Placental epithelial cell (primary cell): ENCODE measurements at places on chromosomes 2 and 18. TPM values are rescaled to one million over a fixed set of nuclear protein-coding genes. Genes with fewer than 3 reads are reported as not detected.

BMP10 gene
- not detected in 2 replicates for total RNA-seq

RNF144A gene
- total RNA-seq: 6.4 and 13.0 TPM in 2 replicates

UPP2 gene
- total RNA-seq: not detected in 2 replicates

SKA1 gene
- 2.7 and 4.8 TPM in 2 replicates for total RNA-seq

FAHD2A gene
- 22.8 and 26.4 TPM in 2 replicates for total RNA-seq

MOCOS gene
- 0.39 and 0.76 TPM in 2 replicates for total RNA-seq

EVA1A gene
- 55.0 and 88.3 TPM in 2 replicates for total RNA-seq

HOXD4 gene
- not detected in 2 replicates for total RNA-seq

ALK gene
- total RNA-seq: under 0.01 TPM in 2 replicates

SMC6 gene
- 11.8 and 15.3 TPM in 2 replicates for total RNA-seq

PSMA8 gene
- total RNA-seq: 1.4 TPM in 1 of 2 replicates, not detected in the other

CPO gene
- total RNA-seq: not detected in 2 replicates

EMX1 gene
- 0.39 and 0.43 TPM in 2 replicates for total RNA-seq

CCL20 gene
- total RNA-seq: 2.4 and 2.9 TPM in 2 replicates

NAT8 gene
- not detected in 2 replicates for total RNA-seq

SPATA3 gene
- not detected in 2 replicates for total RNA-seq

CRYBA2 gene
- total RNA-seq: not detected in 2 replicates

OTOF gene
- not detected in 2 replicates for total RNA-seq

LIMS1 gene
- total RNA-seq: 29.1 and 82.7 TPM in 2 replicates

C1GALT1C1L gene
- total RNA-seq: 1.2 and 1.3 TPM in 2 replicates

SFT2D3 gene
- 9.0 and 13.1 TPM in 2 replicates for total RNA-seq

DRC1 gene
- not detected in 2 replicates for total RNA-seq

ABCB11 gene
- total RNA-seq: under 0.01 TPM in 1 of 2 replicates, not detected in the other

APOB gene
- 0.22 and 0.39 TPM in 2 replicates for total RNA-seq

PPM1G gene
- 47.9 and 50.6 TPM in 2 replicates for total RNA-seq

CRYGD gene
- not detected in 2 replicates for total RNA-seq

FRZB gene
- not detected in 2 replicates for total RNA-seq

RNU2-63P gene
- total RNA-seq: 800 TPM in 1 of 2 replicates, not detected in the other

CD302 gene
- total RNA-seq: 0.87 and 2.0 TPM in 2 replicates

GULP1 gene
- total RNA-seq: 38.0 and 71.5 TPM in 2 replicates

PROC gene
- total RNA-seq: 1.2 and 2.5 TPM in 2 replicates
